GM23338 (cell line): ENCODE measurements at places on chromosomes 6 and 20.

- DNase-seq = no peak
Measured at GRCh38 chr20:13029687-13030375, 21.1 kb downstream of the SPTLC3 start.

DNA sequence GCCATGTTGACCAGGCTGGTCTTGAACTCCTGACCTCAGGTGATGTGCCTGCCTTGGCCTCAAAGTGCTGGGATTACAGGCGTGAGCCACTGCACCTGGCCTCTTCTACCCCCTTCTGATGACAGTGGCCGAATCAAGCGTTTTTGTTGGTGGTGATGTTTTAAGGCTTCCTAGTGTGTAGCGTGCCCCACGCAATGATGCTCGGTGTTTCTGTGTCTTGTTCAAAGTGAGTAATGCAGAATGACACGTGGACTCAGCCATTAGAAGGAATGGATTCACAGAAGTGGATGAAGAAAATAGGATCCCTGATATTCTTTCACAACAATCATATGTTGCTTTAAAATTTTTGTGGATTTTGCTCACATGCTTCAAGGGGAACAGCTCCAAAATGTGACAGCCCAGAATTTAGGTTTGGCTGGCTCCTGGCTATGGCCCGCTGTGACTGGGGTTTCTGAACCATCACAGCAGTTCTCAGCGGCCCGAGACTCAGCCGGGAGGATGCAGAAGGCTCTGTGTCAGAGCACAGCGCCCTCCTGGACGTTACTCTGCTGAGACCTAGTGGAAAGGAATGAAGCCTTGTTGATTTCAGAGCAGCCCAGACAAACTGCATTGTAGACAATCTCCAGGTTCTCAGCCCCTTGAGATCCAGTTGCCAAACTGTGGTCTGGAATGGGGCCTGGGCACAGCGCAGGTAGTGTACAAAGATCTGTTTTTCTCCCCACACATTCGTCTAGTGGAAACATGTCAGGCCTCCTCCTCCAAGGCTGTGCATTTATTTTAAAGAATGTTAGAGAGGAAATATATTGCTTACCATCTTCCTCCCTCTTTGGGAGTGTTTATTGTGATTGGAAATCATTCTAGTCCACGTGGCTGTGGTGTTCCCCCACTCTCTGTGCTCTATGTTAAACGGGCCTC, 57.6 kb upstream of the TIAM2 start:
- DNase-seq = peak; percentile 50

- no peak for DNase-seq
Measured at GRCh38 chr20:4637081-4637797, 84.5 kb upstream of the PRND start.

DNA sequence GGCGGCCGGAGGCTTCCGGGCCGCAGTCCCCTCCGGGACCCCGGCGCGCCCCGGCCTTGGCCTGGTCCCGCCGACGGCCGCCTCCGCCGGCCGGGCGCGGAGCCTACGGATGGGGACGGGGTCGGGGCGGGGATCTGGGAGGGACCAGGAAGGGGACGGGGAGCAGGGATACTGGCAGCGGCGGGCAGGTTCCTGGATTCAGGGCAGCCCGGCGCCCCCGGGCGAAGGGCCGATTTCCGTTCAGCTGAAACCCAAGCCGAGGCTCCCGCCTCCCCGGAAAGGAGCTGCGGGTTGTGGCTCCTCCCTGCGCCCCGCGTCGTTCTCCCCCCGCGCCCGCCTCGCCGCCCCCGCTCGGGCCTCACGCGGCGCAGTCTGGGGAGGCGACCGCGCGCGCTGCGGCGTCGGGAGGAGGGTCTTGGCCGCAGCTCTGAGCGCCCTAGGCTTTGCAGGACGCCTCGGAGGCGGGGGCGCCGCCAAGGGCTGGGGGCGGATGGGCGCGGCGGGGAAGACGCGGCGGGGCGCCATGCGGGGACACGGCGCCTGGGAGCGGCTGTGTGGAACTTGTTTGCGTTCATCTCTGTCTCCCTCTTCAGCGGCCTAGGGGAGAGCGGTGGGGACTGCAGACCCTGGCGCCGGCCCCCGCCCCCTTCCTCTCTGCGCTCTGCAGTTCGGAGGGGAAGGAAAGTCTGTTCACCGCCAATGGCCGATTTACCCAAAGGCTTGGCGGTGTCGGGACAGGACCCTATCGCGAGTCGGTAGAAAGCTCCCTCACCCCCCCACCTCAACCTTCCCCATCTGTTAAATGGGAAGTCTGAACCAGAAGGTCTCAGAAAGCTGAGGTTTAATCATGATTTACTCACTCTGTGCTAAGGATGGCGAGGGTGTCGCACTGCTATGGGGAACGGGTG, 22.7 kb upstream of the TMEM181 start:
- DNase-seq = peak; percentile 80

DNA sequence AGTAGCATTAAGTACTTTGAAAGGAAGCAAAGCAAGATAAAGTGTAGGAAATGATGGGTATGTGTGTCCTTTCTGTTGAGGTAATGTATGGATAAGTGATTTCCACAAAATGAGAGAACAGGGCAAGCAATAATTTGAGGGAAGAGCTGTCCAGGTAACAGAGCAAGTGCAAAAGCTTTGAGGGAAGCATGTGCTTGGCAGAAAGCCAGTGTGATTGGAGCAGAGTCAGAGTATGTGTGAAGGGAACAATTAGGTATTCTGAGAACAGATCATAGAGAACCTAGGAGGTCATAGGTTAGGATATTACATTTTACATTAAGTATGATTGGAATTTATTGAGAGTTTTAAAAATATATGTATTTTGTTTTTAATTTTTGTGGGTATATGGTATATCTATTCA, 30.2 kb upstream of the MAN1A1 start:
- DNase-seq = no peak

- peak; percentile 83 for DNase-seq
Measured at GRCh38 chr6:24524805-24525204, 30.0 kb downstream of the ALDH5A1 start.

GRCh38 chr20:59143326-59143725, 20.3 kb upstream of the ZNF831 start:
- DNase-seq = no peak

- no peak for DNase-seq
Measured at GRCh38 chr6:24662236-24662635, 4.5 kb downstream of the TDP2 start.

DNA sequence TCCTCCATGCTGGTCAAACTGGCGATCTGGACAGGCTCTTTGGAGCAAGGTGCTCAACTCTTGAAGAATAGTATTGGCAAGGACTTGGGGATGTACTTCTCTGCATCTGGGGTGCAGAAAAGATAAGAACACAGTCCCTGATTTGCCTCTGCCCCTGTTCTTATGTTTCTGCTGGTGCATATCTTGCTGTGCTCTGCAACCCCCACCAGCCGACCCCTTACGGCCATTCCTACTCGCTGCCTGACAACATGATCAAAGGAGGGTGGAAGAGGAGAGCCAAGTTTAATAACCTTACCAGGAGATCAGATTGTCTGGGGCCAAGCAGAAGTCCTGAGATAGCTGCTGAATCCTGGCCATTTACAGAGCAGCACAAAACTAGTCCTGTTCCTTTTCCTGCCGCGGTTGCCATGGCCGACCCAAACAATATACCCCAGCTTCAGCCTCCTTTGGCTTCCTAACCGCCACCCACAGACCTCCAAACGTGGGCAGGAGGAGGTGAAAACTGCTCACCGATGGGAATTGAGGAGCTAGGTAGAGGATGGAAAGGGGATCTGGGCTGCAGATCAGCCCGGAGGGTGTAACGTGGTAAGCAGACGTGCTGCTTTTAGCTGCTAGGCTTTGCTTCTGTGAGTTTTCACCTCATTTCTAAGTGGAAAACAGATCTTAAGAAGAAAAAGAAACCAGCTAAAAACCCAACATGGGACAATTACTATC, 60.9 kb downstream of the ATXN1 start:
- DNase-seq = peak; percentile 41

DNA sequence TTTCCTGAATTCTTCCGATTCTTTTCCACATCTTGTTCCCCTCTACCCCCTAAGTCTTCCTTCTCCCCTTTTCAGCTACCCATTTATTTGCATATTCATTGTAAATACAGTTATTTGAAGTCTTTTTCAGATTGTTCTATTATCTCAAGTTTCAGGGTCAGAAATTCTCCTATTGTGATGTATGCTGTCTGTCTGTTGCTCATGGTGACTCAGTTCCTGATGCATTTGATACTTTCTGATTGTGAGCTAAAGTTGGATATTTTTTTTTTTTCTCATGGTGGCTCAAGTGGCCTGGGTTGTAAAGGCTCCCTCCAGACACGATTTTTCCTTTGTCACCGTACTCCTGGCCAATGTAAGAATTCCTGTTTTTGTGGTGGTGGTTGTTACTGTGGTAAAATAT, 4.9 kb upstream of the PI16 start:
- no peak for DNase-seq

- DNase-seq = peak; percentile 46
Measured at GRCh38 chr20:4780245-4780644, 58.5 kb downstream of the PRND start.

DNA sequence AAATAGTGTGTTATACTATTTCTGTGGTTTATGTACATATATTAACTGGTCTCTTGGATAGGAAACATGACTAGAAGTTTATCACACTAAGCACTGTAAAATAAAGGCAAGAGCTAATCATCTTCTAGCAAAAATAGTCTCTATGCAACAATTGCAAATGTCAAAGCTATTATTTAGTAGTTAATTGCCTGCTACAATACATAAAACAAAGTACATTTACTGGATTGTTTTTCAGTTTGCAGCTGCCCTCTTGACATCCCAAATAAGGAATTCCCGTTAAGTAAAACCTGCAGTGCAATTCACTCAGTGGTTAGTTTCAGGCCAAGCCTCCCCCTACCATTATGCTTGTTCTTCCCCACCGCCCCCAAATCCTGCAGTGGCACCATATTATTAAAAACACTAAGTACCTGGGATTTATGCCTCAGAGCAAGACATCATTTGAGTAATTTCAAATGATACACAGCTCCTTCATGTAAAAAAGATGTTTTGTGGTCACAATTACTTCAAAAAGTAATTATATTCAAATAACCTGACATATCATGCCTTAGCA, 1.6 kb upstream of the ATP5F1E start:
- no peak for DNase-seq

- DNase-seq = no peak
Measured at GRCh38 chr6:125868678-125869395, 78.1 kb downstream of the NCOA7 start.

DNA sequence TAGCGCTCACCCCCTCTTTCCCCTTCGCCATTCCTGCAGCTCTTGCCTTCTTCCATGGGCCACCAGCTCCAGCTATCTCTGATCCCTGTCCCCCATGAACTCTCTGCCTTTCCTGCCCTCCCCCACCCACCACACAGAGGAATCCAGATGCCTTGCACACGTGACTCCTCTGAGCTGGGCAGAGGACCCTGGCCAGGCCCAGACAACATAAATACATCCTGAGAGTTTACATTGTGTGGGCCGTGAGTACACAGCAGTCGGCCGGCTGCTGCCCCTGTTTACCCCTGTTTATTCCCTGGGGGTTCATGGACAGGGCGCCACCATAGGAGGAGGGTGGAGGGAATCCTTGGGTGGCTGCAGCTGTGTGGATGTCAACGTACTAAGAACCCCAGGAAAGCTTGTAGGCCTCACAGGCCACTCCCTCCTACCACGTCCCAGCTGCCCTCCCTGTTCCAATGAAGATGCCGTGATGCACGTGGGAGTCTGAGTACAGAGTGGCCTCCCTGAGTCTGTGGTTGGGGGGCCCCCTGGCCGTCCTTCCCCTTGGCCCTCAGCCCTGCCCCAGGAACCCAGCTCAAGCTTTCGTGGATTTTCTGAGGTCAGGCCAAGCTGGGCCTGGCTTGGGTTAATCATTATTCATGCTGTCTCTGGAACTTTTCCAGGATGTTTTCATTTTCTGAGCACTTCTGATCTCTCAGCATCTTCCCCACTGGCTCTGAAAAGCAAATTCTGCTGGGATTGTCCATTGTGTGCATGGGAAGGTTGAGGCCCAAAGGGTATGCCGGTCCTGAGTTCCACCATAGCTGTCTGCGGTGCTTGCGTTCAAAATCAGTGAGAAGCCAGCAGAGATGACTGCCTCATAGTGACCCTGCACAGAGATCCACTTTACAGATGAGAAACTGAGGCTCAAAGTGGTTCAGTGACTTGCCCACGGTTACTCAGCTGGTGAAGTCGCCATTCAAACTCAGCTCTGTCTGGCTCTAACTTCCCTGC, 136.3 kb downstream of the MRPL14 start:
- DNase-seq = no peak

GRCh38 chr6:44833248-44833647, 445.7 kb downstream of the CDC5L start:
- no peak for DNase-seq

GRCh38 chr6:69063401-69063800, 428.3 kb downstream of the ADGRB3 start:
- no peak for DNase-seq

DNA sequence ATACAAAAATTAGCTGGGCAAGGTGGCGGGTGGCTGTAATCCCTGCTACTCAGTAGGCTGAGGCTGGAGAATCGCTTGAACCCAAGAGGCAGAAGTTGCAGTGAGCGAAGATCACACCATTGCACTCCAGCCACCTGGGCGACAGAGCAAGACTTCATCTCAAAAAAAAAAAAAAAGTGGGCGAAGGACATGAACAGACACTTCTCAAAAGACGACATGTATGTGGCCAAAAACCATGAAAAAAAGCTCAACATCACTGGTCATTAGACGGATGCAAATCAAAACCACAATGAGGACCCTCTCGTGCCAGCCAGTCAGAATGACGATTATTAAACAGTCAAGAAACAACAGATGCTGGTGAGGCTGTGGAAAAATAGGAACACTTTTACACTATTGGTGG, 344.9 kb upstream of the JARID2 start:
- DNase-seq = no peak

GRCh38 chr6:99232056-99232455, 117.4 kb downstream of the FAXC start:
- no peak for DNase-seq

DNA sequence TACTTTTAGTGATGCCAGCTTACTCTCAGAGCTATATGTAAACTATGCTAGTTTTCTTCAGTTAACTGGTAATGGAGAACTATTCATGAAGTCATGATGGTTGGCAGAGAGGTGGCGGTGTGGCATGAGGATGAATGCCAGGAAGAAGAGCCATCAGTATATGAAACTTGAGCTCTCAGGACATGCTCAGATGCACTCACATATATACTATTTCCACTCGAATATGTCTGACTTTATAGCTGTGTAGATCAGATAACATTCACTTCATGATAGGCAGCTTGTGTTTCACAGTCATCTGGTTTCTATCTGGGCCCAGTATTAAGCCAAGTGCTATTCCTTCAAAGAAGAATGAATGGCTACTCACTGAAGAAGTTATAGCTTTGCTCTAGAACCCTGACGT, 46.2 kb upstream of the CEP85L start:
- DNase-seq = no peak

DNA sequence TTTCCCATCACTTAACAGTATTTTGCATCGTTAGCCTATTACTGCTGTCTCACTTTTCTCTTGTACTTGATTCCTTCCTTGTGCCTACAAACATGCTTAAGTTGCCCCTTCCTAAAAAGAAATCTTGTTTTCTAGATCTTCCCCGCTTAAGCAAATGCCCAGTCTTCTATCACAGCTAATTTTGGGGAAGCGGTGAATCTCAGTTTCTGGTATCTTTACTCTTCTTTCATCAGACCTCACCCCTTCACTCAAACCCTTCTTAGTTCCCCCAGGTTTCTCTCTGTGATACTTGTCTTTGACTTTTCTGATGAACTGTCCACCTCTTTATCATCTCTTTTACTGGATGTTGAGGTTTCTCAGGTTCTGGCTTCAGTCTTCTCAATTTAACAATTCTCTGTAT, 14.2 kb downstream of the VAPB start:
- DNase-seq = no peak
